ENCODE measurements at places on chromosomes 6 and 20. TPM values are rescaled to one million over a fixed set of nuclear protein-coding genes. Genes with fewer than 3 reads are reported as not detected.

DNA sequence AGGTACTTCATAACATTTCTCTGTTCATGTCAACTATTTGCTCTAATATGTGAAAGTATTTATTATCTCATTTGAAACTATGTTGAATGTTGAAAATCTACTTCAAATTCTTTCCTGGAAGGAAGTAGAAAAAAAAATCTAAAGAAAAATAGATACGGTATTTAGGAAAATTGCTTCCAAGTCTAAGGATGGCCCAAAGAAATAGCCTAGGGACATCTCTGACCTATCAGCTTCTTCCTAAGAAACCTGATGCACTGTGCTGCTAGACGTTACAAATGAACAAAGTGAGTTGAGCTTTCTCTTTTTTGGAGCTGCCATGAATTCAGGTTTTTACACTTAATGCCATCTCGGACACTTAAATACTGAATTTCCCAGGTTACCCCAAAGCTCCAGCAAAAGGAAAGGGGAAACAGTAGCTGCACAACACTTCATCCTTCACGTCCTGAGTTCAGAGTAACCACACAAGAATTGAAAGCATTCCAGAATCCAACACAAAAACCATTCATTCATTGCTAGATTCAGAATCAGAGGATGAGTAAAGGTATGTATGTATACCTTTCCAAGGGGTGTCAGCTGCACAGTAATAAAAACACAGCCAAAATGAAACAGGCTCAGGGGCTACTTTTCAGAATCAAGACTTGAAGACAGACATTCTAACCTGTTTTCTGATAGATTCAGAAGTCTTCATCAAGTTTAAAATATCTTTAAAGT is 7.9 kb downstream of the RMND1 start:
- H3K4me3 ChIP-seq: no peak overlapping the region
- no peak for DNase-seq
- H3K27me3 ChIP-seq: no peaks in the 10 kb centered on the region
- H3K27ac ChIP-seq: no peak overlapping the region
- no peaks in the 10 kb centered on the region for H3K36me3 ChIP-seq

GRCh38 chr6:98136333-98136732 is 698.0 kb upstream of the POU3F2 start:
- H3K4me1 ChIP-seq: no peaks in the 10 kb centered on the region
- no peaks in the 10 kb centered on the region for H3K36me3 ChIP-seq
- no peak for DNase-seq
- H3K27ac ChIP-seq: no peak overlapping the region
- no peaks in the 10 kb centered on the region for H3K27me3 ChIP-seq
- H3K4me3 ChIP-seq: no peak overlapping the region

- H3K4me3 ChIP-seq: no peak overlapping the region
- H3K4me1 ChIP-seq: peaks cover 25% of the 10 kb centered on the region
- no peaks in the 10 kb centered on the region for H3K27me3 ChIP-seq
- DNase-seq: no peak
- H3K27ac ChIP-seq: peak overlapping the region; percentile 86
- H3K36me3 ChIP-seq: no peaks in the 10 kb centered on the region
Observed at GRCh38 chr20:57444394-57445048, 53.3 kb downstream of the RBM38 start.

DNA sequence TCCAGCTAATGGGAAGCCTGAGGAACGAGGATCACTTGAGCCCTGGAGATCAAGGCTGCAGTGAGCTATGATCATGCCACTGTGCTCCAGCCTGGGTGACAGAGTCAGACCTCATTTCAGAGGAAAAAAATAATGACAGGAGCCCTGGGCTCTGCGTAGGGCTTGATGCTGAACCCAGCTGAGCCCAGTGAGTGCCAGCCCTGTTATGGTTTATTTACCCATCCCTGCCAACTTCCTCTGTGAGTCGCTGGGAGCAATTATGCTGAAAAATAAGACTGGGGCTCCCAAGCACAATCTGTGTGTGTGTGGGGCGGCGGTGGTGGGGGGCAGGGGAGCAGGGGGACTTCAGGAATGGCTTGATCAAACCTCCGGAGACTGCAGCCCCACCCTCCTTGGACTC is 75.9 kb upstream of the PMEPA1 start:
- no peaks in the 10 kb centered on the region for H3K27me3 ChIP-seq
- no peaks in the 10 kb centered on the region for H3K4me1 ChIP-seq
- no peak overlapping the region for H3K27ac ChIP-seq
- H3K4me3 ChIP-seq: no peak overlapping the region
- no peak for DNase-seq

GRCh38 chr6:100194535-100194934 is 200.5 kb upstream of the MCHR2 start:
- H3K4me3 ChIP-seq: no peak overlapping the region
- no peaks in the 10 kb centered on the region for H3K4me1 ChIP-seq
- no peaks in the 10 kb centered on the region for H3K27me3 ChIP-seq

DNA sequence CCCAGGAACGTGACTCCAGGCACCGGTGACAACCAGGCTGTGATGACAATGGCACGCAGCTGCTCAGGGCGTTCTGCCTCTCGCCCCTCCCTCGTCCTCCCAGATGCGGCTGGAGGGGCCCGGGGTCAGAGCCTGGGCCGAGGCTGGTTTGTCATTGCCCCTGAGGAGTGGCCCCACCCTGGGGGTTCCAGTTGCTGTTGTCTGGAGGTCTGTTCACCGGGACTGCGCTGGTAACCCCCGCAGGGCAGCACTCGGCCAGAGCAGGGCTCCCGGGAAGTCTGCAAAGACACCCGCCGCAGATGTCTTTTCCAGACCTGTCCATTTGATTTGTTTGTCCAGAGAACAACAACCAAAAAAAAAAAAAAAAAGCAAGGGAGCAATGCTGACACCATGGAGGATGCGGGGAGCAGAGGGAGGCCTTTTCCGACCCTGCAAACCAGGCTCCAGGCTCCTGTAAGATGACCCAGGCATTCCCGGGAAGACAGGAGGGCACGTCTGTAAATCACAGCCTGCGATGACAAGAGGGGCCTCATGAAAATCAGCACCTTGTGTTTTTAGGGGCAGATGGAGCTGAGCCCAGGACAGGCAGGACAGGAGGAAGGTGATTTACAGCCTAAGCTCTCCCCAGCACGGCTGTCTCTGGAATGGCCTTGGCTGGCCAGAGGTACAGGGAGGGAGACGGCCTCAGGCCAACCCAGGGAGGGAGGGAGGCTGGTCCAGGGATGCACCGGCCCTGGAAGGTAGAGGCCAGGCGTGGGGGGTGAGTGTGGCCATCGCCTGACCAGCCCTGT is 189.3 kb downstream of the ERMARD start:
- H3K27ac ChIP-seq: no peak overlapping the region
- no peaks in the 10 kb centered on the region for H3K36me3 ChIP-seq

DNA sequence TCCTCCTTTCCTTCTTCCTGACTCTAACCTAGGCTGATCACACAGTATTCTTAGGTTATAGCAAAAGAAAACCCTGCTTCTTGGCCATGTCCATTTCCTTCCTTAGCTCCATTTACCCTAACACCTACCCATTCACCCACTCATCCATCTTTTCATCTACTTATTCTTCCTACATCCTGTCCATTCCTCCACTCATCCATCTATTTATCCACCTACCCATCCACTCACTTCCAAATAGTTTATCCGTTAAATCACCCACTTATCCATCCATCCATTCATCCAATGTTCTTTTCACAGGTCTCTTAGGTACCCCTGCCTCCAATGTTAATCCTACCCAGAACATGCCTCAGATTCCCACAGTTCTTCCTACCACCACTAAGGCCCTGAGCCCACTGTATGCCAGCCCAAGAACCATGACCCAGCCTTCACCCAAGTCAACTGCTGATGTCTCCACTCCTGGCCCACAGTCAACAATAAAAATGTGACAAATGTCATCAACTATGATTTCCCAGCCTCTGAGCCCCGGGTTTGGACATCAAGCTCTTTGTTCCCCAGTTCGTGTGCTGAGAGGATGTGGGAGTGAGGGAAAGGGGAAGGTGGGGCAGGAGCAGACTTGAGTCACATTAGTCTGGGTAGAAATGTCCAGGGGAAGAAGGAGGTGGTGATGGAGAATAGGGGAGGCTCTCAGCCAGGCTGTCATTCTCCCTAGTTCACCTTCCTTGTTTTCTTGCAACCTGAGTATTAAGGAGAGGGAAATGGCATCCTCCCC is 24.4 kb downstream of the TREML4 start:
- no peak overlapping the region for H3K27ac ChIP-seq
- H3K4me1 ChIP-seq: no peaks in the 10 kb centered on the region
- no peaks in the 10 kb centered on the region for H3K27me3 ChIP-seq
- no peak for DNase-seq

GRCh38 chr6:43127180-43127579 is 43.9 kb upstream of the SRF start:
- DNase-seq: no peak
- H3K36me3 ChIP-seq: no peaks in the 10 kb centered on the region
- H3K27me3 ChIP-seq: no peaks in the 10 kb centered on the region
- peaks cover 6% of the 10 kb centered on the region for H3K4me1 ChIP-seq

DNA sequence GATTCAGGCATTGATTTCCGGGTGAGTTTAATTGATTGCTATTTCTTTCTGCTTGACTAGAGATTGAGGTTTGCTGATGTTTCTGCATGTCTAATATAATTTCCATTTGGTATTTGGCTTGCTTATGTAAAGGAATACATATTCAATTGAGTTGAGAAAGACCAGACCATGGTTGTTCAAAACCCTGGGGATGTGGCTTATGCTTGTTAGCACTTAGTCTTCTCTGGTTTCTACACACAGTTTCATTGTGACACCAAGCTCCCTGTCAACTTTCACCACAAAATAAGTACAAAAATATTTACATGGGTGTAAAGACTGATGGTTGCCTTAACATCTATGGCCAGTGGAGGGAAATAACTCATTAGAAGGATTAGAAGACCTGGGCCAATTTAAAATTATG is 209.6 kb downstream of the CDH26 start:
- no peak overlapping the region for H3K4me3 ChIP-seq
- no peaks in the 10 kb centered on the region for H3K27me3 ChIP-seq
- H3K36me3 ChIP-seq: no peaks in the 10 kb centered on the region
- no peak for DNase-seq
- H3K27ac ChIP-seq: no peak overlapping the region

- no peaks in the 10 kb centered on the region for H3K27me3 ChIP-seq
- no peak overlapping the region for H3K27ac ChIP-seq
- no peak overlapping the region for H3K4me3 ChIP-seq
- no peaks in the 10 kb centered on the region for H3K36me3 ChIP-seq
Observed at GRCh38 chr6:71123051-71123450, 165.6 kb upstream of the OGFRL1 start.

DNA sequence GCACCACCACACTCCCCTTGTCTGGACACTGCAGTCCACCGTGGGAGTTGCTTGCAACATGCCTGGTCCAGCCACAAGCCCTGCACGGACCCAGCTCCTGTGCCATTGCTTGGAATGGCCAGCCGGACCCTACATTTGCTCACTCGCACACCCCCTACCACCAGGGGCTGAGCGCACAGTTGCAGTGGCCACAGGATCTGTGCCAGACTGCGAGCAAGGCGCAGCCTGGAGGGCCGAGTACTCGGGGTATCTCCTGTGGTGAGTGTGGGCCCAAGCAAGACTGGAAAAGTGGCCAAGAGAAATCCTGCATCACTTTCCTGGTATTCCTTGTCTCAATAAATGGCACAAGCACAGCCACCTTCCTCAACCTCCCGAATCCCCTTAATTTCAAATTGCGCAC is 85.4 kb upstream of the SAMD5 start:
- no peak overlapping the region for H3K27ac ChIP-seq
- no peaks in the 10 kb centered on the region for H3K4me1 ChIP-seq
- no peaks in the 10 kb centered on the region for H3K36me3 ChIP-seq
- DNase-seq: no peak

GRCh38 chr6:105113422-105113821 is 66.4 kb downstream of the POPDC3 start:
- no peak overlapping the region for H3K27ac ChIP-seq
- H3K4me1 ChIP-seq: peaks cover 4% of the 10 kb centered on the region
- no peaks in the 10 kb centered on the region for H3K36me3 ChIP-seq
- H3K27me3 ChIP-seq: no peaks in the 10 kb centered on the region
- no peak overlapping the region for H3K4me3 ChIP-seq

DNA sequence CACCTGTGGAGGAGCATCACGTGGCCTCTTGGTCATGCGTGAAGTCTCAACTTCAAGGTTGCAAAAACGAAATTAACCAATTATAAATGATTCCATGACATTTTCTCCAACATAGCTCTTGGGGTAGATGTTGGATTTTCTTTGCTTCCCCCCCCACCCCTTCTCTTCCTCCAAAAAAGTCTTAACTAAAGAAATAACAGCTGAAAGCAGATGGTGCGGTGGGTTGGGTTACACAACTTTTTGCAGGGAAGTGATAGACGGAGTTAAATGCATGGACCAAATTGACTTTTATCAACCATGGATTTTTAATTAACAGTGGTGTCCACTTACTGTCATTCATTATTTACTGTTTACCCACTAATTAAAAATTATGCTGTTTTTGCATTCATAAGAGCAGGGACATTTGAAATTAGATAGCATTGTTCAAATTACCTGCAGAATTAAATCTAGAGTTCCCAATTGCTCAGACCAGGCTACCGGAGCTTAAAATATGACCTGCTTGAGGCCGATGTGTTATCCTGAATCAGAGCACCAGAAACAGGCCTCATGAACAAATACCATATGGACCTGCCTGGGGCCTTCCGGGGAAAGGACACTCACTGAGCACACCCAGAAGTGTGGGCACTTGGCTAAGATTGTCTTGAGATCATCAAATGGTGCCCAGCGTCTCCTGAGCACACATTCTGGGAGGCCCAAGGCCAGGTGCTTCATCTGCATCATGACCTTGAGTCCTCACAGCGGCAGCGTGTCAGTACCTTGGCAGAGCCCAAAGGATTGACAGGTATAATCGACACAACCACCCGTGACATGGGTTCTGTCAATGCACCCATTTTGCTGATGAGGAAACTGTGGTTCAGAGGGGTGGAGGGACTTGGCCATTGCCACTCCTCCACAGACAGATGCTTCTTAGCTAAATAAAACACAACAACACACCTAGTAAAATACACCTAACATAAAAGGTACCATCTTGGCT is 41.5 kb downstream of the APCDD1L start:
- H3K36me3 ChIP-seq: no peaks in the 10 kb centered on the region
- H3K4me3 ChIP-seq: no peak overlapping the region
- no peaks in the 10 kb centered on the region for H3K4me1 ChIP-seq
- H3K27ac ChIP-seq: no peak overlapping the region
- no peak for DNase-seq

DNA sequence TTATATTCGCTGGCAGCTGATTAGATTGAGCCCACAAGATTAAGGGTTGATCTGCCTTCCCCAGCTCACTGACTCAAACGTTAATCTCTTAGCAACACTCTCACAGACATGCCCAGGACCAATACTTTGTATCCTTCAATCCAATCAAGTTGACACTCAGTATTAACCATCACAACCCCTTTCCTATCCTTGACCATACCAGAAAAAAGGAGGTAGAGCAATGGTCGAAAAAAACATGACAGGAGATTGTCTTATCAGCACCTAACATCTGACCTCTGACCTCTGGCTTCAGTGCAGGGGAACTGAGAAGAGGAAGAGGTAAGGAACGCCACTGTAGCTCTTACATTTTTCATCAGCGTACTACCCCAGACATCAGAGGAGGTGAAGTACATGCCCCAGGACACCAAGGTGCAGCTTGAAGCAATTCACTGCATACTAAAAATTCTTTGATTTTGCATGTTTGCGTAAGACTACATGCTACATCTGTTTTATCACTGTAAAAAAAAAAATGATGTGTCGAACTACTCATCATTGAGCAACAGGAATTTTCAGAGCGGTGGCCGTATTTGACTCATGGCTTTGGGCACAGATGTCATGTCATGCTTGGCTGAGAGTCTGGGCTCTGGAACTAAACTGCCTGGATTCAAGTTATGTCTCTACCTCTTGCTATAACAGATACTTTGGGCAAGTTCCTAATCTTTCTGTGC is 188.0 kb upstream of the TAB2 start:
- no peaks in the 10 kb centered on the region for H3K4me1 ChIP-seq
- H3K4me3 ChIP-seq: no peak overlapping the region
- no peaks in the 10 kb centered on the region for H3K36me3 ChIP-seq
- H3K27me3 ChIP-seq: no peaks in the 10 kb centered on the region
- peak overlapping the region; percentile 25 for H3K27ac ChIP-seq

Gene TAGAP
- 5.1 TPM for total RNA-seq

Data from transverse colon (tissue), 4 donors.